ENCODE measurements at places on chromosomes 12 and 14.

DNA sequence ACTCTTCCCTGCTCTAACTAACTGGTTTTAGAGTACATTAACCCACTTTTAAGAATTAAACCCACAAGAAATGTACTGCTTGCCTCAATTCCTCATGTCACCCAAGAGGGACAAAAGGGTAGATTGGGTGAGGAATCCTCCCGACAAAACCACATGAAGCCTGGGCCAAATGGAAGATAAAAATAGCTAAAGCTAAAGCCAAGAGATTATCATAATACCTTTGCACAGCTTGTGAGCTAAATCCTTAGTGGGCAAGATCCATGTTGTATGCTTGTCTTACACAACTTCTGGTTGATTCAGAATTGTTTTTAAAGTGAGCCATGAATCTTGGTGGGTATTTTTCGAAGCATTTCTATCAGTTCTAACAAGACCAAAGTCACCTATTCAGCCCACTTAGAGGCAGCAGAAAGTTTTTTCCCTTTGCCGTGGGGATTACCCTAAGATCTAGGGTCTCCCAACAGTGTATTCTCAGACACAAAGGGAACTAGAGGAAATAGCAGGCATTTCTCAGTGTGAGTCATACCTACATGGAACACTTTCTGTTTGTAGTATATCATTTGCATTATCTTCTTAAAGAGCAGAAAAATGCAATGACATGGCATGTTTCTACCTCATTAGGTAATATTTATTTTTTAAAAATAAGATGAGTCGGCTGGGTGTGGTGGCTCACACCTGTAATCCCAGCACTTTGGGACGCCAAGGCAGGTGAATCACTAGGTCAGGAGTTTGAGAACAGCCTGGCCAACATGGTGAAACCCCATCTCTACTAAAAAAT lies 616.6 kb downstream of the KCNH5 start:
- no peak for ATAC-seq

- no peak for ATAC-seq
Observed at GRCh38 chr14:65750906-65751305, 338.4 kb downstream of the FUT8 start.

DNA sequence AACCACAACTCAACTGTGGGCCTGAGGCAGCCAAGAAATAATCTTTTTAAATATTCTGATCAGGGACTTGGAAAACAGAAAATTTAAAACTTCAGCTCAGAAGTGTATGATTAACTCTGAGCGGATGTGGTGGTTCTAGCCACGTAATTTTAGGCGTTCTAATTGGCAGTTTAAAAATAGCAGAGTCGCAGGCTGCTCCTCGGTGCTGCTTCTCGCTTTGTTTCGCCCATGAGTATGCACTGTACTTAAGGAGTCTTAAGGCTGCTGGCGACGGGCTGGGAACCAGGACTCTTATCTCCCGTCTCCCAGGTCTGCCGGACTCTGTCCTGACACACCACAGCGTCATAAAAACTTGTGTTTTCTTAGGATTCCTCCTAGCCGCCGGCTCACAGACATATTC lies 113.4 kb upstream of the PELI2 start:
- ATAC-seq, result peak; percentile 84

GRCh38 chr14:51188566-51189185 lies 51.4 kb upstream of the TMX1 start:
- peak; percentile 63 for ATAC-seq

DNA sequence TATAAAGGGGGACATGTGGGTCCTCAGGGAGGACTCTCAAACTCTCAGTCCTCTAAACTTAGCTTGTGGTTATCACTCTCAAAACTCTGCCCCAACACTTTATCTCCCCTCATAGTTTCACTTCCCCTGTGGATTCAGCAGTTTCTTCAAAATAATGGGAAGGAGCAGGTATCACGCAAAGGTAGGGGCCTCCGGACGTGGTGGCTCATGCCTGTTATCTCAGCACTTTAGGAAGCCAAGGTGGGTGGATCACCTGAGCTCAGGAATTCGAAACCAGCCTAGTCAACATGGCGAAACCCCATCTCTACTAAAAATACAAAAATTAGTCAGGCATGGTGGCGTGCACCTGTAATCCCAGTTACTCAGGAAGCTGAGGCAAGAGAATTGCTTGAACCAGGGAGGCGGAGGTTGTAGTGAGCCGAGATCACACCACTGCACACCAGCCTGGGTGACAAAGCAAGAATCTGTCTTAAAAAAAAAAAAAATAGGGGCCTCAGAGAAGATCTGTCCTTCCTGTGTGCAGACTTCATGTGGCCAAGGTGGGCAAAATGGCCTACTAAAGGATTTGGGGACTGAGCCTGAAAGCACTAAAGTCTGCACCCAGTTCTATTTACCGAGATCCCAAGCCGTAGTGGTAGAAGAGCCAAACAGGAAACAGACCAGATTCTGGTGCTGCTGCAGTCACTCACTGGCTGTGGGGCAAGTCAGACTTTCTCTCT lies 6.4 kb downstream of the ITGB7 start:
- no peak for ATAC-seq

GRCh38 chr14:61438036-61438435 lies 116.7 kb downstream of the PRKCH start:
- ATAC-seq, result no peak

- no peak for ATAC-seq
Observed at GRCh38 chr12:25929142-25929541, 29.3 kb upstream of the RASSF8 start.

GRCh38 chr14:74401504-74402241 lies 24.3 kb downstream of the SYNDIG1L start:
- ATAC-seq, result no peak

GRCh38 chr12:96327346-96327745 lies 72.9 kb downstream of the CDK17 start:
- no peak for ATAC-seq

GRCh38 chr12:94717656-94718055 lies 67.3 kb upstream of the TMCC3 start:
- ATAC-seq, result no peak

Measured in SK-N-SH treated with all-trans-retinoic acid at 6 μM for 48 hours (cell line).